Stimulated activated naive CD8-positive, alpha-beta T cell treated with anti-CD3 and anti-CD28 coated beads, Interleukin-15, Interleukin-2, amounts not matched to agents 100 U/mL and 50 U/mL, for 24 hours (primary cell): ENCODE measurements at places on chromosomes 3 and 15.
A peak's percentile ranks its signal among the peaks of the same experiment; 100 is the strongest.

DNA sequence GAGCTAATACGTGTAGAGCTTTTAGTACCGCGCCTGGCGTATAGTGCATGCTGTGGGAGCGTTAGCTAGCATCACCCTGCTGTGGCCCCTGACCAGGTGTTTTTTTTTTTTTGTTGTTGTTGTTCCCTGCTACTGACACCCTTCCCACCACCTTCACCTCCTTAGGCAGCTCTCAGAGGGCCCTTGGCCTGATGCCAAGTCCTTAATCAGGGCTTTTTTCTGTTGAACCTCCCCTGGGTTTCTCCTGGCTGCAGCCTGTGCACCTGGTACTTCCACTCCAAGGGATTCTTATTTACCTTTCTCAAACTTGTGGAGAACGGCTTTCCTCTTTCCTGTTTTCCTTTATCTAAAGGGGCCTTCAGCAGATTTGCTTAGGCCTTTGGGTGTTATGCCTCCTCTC, 53.3 kb downstream of the SLC7A14 start:
- no peak for DNase-seq

- peak; percentile 51 for DNase-seq
Measured at GRCh38 chr15:70507772-70508371, 255.5 kb downstream of the UACA start.

- no peak for DNase-seq
Measured at GRCh38 chr3:31996195-31996594, 14.6 kb downstream of the ZNF860 start.

DNA sequence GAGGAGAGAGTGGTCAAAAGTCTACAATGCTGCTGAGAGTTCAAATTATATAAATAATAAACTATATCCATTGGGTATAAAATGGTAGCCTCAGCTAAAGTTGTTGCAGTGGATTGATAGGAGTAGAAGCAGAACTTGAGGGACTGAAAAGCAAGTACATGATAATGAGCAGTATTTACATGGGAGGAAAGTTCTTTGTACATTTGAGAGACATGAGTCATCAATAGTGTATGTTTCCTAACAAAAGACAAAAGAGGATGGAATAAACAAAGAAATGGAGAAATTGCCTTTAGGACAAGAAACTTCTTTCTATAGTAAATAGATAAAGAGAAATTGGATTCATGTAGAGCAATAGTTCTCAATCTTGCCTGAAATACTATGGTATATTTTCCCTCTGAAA, 110.0 kb upstream of the PLSCR5 start:
- DNase-seq = no peak

DNA sequence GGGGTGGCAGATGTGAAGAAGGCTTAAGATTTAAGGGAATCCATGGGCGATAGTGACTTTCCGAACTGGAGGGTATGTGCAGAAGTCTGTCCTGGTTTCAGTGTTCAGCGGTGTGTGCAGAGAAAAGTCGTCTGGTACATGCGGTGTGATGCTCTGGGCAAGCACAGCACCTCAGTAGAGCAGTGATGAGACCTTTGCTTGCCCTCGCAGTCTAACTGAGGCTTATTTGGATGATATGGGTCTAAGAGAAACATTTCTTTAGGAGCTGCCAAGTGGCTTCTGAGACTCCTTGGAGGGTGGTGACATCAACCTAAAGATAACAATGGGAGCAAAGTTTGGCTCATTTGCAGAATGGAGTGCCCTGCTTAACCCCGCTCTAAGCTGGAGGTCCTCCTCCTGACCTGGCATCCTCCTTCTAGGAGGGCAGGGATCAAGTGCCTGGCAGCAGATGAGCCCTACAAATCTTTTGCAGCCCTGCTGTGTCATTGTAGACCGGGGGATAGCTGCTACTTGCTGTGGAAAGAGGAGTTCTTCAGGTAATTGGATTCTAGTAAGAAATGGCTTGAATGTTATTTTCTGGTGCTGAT, 228.1 kb upstream of the AZI2 start:
- DNase-seq = no peak

DNA sequence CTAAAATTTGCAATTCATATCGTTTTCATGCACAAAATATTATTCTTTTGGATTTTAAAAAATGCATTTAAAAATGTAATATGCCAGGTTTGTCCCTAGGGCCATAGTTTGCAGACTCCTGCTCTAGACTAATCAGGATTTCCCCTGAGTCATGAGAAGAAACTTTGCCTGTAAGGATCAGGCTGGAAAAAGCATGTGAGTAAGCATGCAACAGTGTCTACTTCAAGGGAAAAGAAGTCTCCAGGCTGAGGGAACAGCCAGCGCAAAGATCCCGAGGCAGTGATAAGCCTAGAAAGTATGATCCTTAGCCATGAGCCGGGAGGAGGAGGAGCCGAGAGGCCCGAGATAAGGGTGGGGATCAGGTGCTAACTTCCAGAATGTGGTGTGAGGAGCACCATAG, 382.8 kb upstream of the CFAP20DC start:
- DNase-seq = no peak

DNA sequence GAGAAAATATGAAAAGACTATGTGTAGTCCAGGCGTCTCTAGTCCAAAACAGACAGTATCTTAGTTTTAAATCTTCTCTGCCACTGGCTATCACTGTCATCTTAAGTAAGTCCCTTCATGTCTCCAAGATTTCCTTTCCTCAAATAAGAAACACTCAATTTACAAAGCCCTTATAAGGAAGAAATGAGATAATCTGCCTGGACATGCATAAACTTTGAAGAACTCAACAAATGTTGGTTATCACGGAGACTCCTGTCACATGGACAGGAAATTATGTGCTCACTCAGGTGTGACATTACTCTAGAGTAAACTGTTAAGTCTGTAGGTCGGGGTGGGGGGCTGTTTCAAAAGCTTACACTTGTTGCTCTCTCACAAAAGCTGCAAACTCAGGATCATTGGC, 91.9 kb downstream of the IMPG2 start:
- DNase-seq = no peak

GRCh38 chr3:16236030-16236639, 28.6 kb downstream of the DPH3 start:
- DNase-seq = no peak

DNA sequence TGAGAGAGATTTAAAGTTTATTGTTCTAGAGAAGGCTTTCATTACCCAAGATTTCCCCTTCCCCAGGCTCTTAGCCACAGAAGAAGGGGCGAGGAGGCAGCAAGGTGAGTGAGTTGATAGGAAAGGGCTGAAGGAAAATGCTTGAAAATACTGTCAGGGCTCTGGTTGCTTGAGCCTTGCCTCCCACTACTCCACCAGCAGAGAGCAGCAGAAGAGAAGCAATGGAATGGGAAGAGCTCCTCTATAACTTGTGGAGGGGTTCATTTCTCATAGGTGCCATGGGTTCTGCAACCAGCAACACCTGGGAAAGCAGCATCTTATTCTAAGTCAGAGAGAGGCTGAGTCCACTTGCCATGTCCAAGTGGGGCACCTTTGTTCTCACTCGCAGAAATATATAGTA, 184.0 kb upstream of the CNTN6 start:
- DNase-seq = no peak

DNA sequence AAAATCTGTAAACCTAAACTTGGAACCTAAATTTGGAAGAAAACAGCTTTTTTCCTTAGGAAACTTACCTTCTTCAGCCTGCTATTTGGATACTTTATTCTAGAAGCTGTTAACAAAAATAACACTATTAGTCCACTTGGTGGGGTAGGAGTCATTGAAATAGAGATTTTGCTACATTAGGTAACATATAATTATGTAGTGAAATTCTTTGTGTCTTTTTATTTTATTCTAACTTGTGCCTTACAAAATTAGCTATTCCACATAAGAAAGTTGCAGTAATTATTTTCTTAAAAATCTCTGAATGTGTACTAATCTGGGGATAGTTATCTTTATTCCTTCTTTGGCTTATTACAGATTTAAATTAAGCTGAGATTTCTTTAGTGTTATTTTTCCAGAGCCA, 360.4 kb upstream of the ROBO2 start:
- DNase-seq = no peak

- DNase-seq = no peak
Measured at GRCh38 chr3:127637546-127637945, 8.6 kb downstream of the PODXL2 start.

GRCh38 chr3:172288651-172289050, 159.6 kb downstream of the GHSR start:
- DNase-seq = no peak

GRCh38 chr15:75036212-75036616, 12.8 kb downstream of the PPCDC start:
- no peak for DNase-seq

GRCh38 chr3:71511446-71511845, 72.1 kb downstream of the FOXP1 start:
- no peak for DNase-seq

DNA sequence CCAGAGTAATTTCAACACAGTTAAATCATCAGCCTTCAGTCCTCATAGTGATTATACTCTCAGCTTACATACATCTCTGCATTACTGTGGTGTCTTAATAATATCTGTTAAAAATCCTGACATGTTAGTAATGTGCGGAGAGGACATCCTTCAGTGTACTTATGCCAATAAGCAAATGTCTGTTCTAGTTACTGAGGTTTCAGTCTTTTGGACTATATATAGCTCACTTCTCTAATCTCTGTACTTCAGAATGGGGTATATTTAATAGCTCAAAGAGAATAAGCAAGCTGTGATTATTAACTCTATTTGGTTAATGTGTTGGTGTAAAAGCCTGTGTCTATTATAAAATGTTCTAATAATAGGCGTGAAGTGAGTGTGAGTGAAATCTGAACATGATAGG, 28.9 kb upstream of the OSTN start:
- DNase-seq = no peak
